ENCODE measurements at places on chromosomes 2 and 18.

GRCh38 chr18:58687871-58688308, 16.6 kb downstream of the MALT1 start:
- no peak for DNase-seq

- DNase-seq, result no peak
These were observed 160.8 kb downstream of the LPIN1 start for GRCh38 chr2:11907190-11907589.

DNA sequence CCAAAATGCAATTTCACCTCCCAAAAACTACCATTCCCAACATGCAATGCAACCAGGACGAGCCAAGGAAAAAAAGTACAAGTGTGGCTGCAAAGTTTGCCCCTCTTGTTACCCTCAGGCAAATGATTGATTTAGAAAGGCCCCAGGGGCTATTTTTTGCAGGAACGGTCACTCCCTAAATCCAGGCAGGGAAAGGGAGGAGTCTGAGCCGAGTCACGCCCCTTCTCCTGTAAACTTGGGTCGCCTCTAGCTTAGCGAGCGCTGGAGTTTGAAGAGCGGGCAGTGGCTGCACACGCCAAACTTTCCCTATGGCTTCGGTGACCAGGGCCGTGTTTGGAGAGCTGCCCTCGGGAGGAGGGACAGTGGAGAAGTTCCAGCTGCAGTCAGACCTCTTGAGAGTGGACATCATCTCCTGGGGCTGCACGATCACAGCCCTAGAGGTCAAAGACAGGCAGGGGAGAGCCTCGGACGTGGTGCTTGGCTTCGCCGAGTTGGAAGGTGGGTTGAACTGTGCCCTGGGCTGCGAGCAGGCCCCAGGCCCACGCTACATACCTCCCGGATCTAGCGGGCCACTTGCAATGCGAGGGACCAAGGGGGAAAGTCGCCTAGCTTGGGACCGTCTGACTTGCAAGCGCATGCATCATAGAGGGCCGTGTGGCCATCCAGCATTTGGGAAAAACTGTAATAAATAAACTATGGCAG, at the start of gene GALM:
TSS of gene GALM (plus strand) at position 261 of the 702 bp plus-strand sequence. CDS start at position 309, 48 bp downstream.
- no peak for DNase-seq

- no peak for DNase-seq
These were observed 55.6 kb downstream of the TGFA start for GRCh38 chr2:70498054-70498453.

GRCh38 chr2:189661957-189662321, 680 bp downstream of the ASNSD1 start:
- DNase-seq, result no peak

DNA sequence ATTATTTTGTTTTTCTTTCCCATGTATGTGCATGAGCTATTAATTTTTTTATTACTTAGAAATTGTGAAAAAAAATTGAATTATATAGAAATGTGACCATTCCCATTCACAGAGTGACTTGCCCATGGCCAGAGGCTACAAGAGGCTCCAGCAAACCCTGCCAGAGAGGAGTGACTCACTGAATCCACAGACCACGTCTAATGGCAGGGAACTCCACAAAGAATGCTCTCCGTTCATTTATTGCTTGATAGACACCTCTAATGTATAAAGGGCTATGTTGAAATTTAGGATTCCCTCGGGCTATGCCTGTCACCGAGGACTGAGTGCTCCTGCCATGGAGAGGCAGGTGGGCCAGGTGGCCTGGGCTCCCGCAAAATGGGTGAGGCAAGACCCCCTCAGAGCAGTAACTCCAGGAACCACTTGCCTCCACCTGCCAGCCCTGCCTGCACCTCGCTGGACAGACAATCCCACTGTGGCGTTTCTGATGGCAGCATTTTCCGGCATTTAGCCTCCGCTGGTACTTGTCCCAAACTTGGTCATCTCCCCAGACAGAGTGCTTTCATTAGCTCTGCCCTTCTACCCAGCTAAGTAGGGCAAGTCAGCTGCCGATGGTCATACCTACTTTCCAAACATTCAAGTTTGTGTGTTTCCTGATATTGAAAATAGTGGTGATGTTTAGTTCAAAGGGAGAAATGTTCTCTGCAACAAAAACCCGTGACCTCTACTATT, 200.3 kb downstream of the PRKCE start:
- DNase-seq, result no peak

- no peak for DNase-seq
These were observed 11.4 kb upstream of the NEU4 start for GRCh38 chr2:241797441-241798080.

DNA sequence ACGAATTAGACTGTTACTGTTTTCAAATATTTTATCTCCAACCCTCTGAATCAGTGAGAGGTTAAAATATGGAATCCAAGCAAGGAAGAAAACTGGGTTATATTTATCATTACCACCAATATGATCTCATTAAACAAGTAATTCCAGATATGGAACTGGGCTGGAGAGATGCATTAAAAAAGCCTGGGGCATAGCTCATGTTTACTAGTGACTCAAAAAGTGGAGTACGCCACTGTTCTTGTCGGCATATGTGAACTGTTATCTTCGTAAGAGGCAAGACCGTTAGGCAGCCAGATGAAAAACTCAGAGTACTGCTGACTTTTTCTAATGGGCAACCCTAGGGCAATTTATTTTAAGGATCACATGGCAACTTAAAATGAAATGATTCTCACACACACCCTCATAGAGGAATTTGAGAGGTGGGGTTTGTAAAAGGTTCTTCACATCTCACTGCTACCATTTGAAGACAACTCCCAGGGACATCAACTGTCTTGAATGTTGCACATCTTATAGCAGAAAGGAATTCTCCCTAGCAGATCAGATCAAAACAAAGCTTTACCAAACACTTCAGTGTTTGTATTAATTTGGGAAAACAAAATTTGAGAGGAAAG, 105.2 kb upstream of the TFCP2L1 start:
- no peak for DNase-seq

DNA sequence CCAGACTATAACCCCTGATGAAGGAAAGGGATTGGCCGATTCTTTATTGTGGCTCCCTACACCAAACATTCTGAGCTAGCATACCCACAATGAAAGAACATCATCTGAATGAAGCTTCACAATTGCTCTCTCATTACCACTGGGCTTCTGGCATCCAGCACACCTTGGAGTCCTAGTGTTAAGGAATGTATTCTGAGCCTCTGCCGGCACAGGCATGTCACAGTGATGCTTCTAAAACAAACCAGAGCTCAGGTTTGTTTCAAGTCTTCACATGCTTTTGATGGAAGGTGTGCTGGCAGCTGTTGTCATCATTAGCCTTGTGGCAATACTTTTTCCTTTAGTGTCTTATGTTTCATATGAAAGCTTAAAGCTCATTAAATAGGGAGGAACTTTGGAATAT, 76.3 kb upstream of the RBBP8 start:
- DNase-seq, result no peak

DNA sequence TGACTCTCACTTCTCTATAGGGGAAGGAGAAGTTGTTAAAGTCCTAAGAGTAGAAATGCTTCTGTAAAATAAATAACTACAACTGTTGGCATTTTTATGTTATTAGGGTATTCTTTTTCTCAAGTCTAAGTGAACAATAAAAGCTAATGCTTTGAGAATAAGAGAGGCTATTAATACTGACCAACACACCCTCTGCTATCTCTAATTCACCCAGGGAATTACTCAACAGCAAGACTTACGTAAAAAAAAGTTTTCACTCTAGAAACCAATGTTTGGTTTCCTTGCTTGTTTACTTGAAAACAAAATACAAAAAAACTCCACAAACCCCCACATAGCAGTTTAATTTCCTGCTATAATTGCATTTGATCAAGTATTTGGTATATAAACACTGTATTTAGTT, 25.2 kb downstream of the CHN1 start:
- DNase-seq, result no peak

- DNase-seq, result no peak
These were observed 249.7 kb downstream of the PTGR3 start for GRCh38 chr18:74959216-74959615.

DNA sequence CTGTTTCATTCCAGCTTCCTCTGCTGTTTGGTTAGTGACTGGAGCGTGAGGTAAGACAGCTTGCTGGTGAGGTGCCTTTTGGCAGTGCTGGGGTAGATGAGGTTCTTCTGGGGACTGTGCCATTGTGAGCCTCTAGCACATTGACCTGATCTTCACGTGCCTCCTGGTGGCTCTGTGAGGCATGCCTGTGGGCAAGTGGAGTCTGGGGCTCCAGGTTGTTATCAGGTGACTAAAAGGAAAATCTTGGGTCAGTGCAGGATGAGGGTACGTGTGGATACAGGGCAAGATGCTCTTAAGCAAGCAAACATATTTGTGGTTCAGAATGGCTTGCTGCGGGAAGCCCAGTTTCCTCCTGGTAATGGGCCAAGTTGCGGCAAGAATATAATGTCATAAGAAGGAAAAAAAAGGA, 75.4 kb downstream of the FHOD3 start:
- DNase-seq, result no peak

DNA sequence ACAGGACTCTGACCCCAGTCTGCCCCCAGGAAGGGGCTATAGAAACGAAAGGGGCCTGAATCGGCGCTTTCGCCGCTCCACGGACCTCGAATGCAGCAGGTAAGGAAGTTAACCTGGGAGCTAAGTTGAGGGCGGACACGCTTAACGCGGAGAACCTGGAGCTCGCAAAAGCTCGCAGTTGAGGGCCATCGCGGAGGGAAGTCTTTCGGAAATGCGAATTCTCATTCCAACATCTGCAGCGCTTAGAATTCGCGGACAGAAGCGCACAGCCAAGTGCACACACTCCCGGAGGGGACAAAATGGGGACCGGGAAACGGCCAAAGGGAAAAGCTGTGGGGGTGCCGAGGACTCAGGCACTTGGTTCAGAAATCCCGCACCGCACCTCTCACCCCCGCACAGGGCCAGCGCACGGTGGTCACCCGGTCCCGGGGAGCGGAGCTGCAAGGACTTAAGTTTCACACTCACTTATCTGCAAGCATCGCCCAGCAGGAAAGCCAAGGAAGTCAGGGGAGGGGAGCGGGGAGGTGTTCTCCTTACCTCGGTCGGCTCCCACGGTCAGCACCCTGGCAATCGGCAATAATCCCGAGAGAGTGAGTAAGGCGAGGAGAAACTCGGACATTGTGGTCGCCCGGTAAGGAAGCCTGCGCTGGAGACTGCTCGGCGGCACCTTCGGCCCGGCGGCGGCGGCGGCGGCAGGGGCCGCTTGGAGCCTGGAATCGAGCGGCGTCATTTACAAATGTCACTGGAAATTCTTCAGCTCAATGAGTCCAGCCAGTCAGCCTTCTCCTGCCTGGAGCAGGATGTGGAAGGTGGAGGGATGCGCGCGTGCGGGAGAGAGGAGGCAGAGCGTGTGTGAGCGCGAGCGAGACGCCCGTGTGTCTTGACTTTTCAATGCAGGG, 456 bp downstream of the LRP1B start:
- no peak for DNase-seq

GRCh38 chr2:59752071-59752470, 801.4 kb downstream of the BCL11A start:
- no peak for DNase-seq

GRCh38 chr2:65615602-65616001, 183.2 kb upstream of the SPRED2 start:
- DNase-seq, result no peak

GRCh38 chr2:134865067-134865787, 26.8 kb downstream of the ACMSD start:
- no peak for DNase-seq

GRCh38 chr18:78703291-78703690, 276.3 kb upstream of the SALL3 start:
- DNase-seq, result no peak

DNA sequence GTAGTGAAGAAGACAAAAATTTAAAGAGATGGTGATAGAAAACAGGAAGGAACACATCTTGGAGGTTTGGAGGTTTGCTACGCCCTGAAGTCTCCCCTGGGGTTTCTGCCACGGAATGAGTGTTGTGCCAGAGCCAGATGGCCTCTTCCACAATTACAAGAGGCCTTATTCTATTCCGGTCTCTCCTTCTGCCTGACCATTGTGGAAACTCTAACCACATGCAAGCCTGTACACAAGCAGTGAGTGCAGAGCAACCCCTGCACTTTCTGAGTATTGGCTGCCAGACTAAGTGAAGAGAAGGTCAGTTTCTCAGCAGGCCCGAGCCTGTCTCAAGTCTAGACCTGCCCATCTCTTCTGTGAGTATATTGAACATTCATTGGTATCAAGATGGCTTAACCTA, 22.7 kb upstream of the MYO1B start:
- no peak for DNase-seq

- no peak for DNase-seq
These were observed 355.5 kb downstream of the EPHA4 start for GRCh38 chr2:221216636-221217035.

- no peak for DNase-seq
These were observed 87.1 kb upstream of the DNAJC10 start for GRCh38 chr2:182628916-182629315.

- DNase-seq, result no peak
These were observed 8.8 kb upstream of the CRACDL start for GRCh38 chr2:98944775-98945174.

- no peak for DNase-seq
These were observed 4.3 kb upstream of the INO80C start for GRCh38 chr18:35502052-35502451.

GRCh38 chr2:100256416-100256815, 65.9 kb downstream of the LONRF2 start:
- no peak for DNase-seq

DNA sequence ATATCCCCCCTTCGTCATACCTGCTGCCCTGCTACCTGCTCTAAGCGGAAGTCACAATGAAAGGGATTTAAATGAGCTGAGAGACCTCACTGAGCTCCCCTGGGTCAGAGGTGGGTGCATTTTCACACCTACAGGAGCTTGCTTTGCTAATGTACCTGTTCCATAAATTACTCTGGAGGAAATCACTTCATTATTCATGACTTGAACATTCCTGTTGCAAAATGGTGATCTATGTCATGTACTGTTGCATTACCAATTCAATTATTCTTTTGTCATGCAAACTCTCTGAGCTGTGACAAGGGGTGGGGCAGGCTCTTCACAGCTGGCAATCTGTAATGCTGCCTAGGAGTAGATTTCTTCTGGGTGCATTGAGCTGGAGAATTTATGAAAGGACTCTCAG, 761.3 kb downstream of the TSN start:
- DNase-seq, result no peak

DNA sequence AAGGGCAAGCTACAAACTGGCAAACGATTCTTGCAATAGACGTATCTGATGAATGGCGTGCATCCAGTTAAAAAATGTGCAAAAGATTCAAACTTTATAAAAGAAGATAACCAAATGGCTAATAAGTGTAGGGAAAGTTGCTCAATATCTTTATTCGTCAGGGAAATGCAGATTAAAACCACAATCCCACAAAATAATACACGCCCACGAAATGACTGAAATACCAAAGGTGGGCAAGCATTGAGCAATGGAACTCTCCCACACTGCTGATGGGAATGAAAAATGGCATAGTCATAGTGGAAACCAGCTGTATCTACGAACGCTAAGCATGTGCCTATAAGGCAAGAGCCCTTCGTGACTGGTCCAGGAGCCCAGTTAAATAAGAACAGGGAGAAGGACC, 168.6 kb upstream of the SIX2 start:
- no peak for DNase-seq

- DNase-seq, result no peak
These were observed 1.9 kb upstream of the NMUR1 start for GRCh38 chr2:231531883-231532755.
